ENCODE measurements at places on chromosomes 2 and 18.

DNA sequence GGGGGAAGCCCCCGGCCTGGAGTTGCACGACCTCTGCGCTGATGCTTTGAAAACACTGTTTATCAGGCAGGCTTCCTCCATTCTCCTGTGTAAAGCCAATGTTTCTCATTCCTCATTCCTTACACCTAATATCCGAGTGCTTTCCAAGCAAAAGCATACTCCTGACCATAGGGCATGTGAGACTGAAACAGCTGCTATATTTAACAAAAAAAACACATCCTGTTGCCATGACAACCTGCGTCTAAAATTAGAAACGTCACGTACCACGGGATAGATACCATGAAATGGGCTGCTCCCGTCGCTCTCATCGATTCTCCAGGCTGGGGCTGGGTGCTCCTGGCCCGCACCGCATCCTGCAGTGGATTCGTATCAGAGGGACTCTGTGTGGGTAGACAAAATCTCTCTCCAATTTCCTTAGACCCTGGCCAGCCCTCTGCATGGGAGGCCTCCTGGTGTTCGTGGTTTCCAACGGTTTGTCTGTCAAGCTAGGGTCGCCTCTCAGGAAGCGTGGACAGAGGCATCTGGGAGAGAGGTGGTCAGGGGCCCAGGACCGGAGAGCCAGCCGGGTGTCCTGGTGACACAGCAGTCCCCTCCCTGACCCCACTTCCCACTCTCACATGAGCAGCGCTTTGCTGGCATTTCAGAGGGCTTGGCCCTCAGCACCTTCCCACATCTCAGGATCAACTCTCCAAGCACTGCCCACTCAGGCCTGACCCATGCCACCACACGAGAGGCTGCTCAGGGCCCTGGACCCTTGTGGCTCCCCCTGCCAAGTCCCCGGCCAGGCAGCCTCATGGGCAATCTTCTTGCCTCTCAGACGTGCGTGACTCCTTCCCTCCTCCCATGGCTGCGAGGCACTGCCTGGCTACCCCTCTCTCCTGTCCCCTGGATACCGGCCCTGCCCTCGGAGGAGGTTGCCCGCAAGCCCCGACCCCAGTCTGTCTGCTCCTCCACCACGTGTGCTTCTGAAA lies 268.1 kb downstream of the NDUFA10 start:
- DNase-seq = no peak

GRCh38 chr18:23273443-23273966 lies 138.2 kb downstream of the CABLES1 start:
- DNase-seq = no peak

- DNase-seq = no peak
Measured at GRCh38 chr18:27206411-27206810, 21.3 kb upstream of the CHST9 start.

DNA sequence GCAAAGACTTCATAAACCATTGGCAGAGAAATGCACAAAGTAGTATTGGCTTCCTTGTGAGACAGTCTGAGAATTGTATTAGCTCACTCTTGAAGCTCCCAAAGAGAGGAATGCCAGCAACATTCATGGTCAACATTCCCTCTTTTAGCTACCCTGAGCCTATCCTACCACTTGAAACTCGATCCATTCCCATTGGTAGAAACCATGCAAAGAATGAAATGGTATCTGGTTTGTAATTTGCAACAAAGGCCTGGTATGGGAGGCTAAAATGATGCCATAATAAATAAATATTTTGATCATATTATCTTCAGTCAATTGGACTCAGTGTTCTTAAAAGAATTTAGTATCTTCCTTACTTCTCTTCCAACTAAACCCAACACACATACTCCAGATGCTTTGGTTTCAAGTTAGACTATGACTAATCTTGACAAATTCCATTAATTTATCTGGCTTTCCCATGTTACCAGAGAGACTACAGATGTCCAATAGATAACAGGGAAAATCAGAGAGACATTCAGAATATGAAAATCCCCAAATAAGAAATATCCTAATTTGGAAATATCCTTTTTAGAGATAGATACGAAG lies 102.9 kb downstream of the DHRS9 start:
- no peak for DNase-seq

- DNase-seq = peak; percentile 38
Measured at GRCh38 chr2:25576596-25576995, 96.8 kb downstream of the DTNB start.

GRCh38 chr18:57767259-57768050 lies 35.7 kb downstream of the ATP8B1 start:
- DNase-seq = no peak

DNA sequence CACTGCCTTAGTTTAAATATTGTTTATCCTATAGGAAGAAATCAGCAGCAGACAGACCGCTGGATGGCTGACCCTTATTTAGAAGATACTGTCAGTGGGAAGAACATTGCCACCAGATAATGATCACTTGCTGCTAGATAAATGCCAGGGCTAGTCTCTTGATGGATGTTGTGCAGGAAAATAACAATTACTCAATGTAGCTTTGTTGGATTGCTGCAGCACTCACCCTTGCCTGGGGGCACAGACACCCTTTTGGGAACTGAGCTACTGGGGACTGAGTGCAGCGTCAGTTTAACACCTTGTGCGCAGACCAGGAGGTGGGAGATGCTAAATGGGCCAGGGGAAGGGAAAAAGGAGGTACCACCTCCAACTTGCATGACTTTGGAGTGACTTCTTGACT lies 64.2 kb upstream of the CAPN13 start:
- DNase-seq = no peak

DNA sequence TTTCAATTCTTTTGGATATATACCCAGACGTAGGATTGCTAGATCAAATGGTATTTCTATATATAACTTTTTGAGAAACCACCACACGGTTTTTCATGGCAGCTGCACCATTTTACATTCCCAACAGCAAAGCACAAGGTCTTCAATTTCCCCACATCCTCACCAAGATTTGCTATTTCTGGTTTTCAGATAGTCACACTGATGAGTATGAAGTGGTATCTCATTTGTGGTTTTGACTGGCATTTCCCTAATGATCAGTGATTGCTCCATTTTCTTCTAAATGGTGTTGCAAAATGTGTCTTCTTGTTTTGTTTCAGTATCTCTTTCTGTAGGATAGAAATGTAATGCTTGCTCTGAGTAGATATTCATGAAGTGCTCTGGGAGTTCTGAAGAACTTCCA lies 52.0 kb downstream of the ANKRD44 start:
- DNase-seq = no peak

DNA sequence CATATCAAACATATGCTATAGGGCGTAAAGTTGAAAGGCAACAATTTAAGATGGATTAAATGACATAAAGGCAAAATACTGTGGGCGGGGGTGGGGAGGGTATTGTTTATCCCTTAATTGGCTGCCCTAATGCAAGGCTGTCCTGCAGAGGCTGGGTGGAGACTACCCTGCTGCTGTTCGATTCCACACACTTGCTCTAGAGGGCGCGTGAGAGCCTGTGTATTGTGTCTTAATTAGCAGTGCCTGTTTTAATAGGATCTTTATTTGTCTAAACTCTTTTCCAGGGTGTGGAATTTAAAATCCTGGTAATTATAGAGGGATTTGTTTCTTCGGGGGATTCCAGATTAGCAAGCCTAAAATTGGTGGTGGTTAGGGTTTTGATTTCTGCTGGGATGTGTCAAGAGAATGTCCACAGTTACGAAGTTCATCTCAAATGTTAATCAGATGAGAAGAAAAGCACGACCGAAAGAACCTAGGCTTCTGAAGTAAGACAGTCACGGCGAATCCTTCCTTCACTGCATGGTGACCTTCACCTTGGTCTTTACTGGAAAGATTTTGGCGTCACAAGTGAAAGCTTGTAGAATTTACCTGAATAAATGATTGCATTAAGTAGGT lies 103.5 kb upstream of the MAP3K20 start:
- no peak for DNase-seq

Data from LNCaP clone FGC (cell line).